Esophagus muscularis mucosa (tissue), 4 donors: ENCODE measurements at places on chromosomes 7 and 10. TPM values are rescaled to one million over a fixed set of nuclear protein-coding genes. Genes with fewer than 3 reads are reported as not detected.

The OR2A42 gene
- not detected for total RNA-seq

The ZNF783 gene
- 8.4 TPM for total RNA-seq

The SLC29A4 gene
- total RNA-seq, result 2.5 TPM

The C7orf57 gene
- total RNA-seq, result not detected

The GRM3 gene
- not detected for total RNA-seq

The FAM25C gene
- not detected for total RNA-seq

The GARIN1A gene
- total RNA-seq, result 1.6 TPM

The TMEM140 gene
- 21.2 TPM for total RNA-seq

The SPDYE16 gene
- not detected for total RNA-seq

The PRPS1L1 gene
- not detected for total RNA-seq

The GDF2 gene
- not detected for total RNA-seq

The GCK gene
- 0.75 TPM for total RNA-seq

The KCP gene
- 0.13 TPM for total RNA-seq

The C10orf67 gene
- not detected for total RNA-seq

The FGFR2 gene
- total RNA-seq, result 58.6 TPM

The CYP3A7 gene
- total RNA-seq, result 0.26 TPM

The DGKB gene
- total RNA-seq, result 14.2 TPM

The CRYGN gene
- 0.33 TPM for total RNA-seq

The HOXA9 gene
- total RNA-seq, result 0.50 TPM

The HKDC1 gene
- not detected for total RNA-seq

The FAM24B gene
- total RNA-seq, result not detected

The CAV1 gene
- total RNA-seq, result 638 TPM

The ATRNL1 gene
- 7.6 TPM for total RNA-seq

The SKIDA1 gene
- total RNA-seq, result 0.50 TPM

The FAM200A gene
- total RNA-seq, result 3.2 TPM

The MYH16 gene
- not detected for total RNA-seq

The BEND7 gene
- total RNA-seq, result 22.7 TPM

The CRTAC1 gene
- 4.2 TPM for total RNA-seq

The TDRD1 gene
- total RNA-seq, result 0.42 TPM

The ANKRD7 gene
- 0.97 TPM for total RNA-seq

The OPN4 gene
- total RNA-seq, result 0.32 TPM

The BHLHA15 gene
- not detected for total RNA-seq

The CPN1 gene
- total RNA-seq, result not detected

The SHH gene
- not detected for total RNA-seq

The MYO3A gene
- total RNA-seq, result not detected

The OPALIN gene
- not detected for total RNA-seq

The CLDN12 gene
- total RNA-seq, result 33.6 TPM

The PRTFDC1 gene
- total RNA-seq, result 3.0 TPM

The CNTNAP2 gene
- total RNA-seq, result 1.2 TPM

The ZKSCAN1 gene
- 22.7 TPM for total RNA-seq

The PCLO gene
- 5.0 TPM for total RNA-seq

The SYT15 gene
- 6.1 TPM for total RNA-seq

The PIK3CG gene
- 2.0 TPM for total RNA-seq

The PHKG1 gene
- total RNA-seq, result 0.50 TPM

The UPK3B gene
- total RNA-seq, result 0.84 TPM

The SCIN gene
- total RNA-seq, result 1.0 TPM

The DOCK4 gene
- 18.1 TPM for total RNA-seq

The SLC16A12 gene
- 0.83 TPM for total RNA-seq

The TYW1 gene
- total RNA-seq, result 12.5 TPM

The SGMS1 gene
- total RNA-seq, result 92.5 TPM

The LRIT2 gene
- total RNA-seq, result not detected

The WDFY4 gene
- total RNA-seq, result 5.8 TPM

The TPST1 gene
- 9.6 TPM for total RNA-seq

The NEUROD6 gene
- total RNA-seq, result not detected

The GLI3 gene
- 17.8 TPM for total RNA-seq

The SPOCK2 gene
- 12.1 TPM for total RNA-seq

The GDF10 gene
- 32.0 TPM for total RNA-seq

The HABP2 gene
- not detected for total RNA-seq
